ENCODE measurements at places on chromosomes 2 and 18.
A peak's percentile ranks its signal among the peaks of the same experiment; 100 is the strongest.

DNA sequence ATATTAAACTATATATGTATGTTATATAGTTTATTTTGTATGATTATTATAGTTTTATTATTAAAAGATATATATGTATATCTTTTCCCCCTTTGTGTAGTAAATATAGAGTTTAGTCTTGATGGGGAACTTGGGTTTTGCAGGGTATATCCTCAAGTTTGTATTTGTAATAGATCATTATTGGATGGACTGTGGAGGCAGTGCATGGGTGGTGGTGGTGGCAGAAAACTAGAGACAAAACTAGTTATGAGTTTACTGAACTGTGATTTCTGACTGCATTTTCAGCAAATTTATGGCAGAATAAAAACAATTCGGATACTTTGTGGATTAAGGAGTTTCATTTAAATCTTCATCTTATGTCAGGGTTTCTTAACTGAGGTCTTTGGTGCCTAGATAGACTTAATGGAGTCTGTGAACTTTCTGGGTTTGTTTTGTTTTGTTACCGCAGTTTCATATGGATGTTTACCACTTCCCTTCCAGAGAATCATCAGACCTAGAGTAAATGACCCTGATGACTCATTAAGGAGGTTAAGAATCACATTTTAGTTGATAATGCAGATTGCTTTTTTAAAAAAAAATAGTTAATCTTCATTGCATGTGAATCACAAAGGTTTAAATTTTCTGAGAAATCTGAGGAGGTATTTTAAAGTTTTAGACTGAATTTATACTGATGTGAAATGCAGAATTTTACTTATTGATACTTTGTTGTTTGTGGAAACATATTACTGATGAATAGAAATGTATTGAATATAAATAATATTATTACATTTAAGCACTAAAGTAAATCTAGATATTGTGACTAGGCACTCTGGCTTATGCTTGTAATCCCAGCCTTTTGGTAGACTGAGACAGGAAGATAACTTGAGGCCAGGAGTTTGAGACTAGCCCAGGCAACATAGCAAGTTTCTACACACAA, 14.5 kb downstream of the EPC2 start:
- DNase-seq, result no peak

DNA sequence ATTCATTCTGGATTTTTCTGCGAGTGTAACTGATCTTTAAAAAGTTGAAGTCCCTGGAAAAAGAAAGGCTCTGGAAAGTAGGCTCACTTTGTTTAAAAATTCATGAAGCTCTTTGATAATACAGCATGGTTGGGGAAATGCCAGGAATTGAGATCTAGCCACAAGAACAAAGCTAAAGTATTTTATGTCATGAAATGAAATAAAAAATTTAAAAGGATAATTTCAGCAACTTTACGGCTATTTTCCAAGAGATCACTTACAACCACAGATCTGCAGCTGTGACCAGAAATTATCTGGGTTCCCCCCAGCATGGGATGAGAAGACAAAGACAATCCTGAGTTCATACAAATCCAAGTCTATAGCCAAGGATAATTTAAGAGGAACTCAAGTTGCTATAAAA, 25.3 kb upstream of the RFX8 start:
- DNase-seq, result no peak

DNA sequence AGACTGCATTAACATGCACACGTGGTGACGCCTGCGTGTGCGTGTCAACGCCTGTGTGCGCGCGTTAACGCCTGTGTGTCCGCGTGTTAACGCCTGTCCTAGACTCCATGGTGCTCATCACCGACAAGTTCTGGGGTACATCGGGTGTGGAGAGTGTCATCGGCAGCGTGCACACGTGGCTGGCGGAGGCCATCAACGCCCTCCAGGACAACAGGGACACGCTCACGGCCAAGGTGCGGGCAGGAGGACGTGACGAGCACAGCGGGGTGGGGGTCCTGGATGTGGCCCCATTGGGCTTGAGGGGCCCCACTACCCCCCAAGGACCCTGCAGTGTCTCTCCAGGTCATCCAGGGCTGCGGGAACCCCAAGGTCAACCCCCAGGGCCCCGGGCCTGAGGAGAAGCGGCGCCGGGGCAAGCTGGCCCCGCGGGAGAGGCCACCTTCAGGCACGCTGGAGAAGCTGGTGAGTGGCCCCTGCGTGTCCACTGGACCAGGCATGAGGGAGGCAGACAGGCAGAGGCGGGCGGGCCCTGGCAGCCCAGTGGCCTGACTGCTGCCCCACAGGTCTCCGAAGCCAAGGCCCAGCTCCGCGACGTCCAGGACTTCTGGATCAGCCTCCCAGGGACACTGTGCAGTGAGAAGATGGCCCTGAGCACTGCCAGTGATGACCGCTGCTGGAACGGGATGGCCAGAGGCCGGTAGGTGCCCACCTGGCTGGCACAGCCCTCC, 29.2 kb downstream of the GPC1 start:
- DNase-seq, result peak; percentile 55

DNA sequence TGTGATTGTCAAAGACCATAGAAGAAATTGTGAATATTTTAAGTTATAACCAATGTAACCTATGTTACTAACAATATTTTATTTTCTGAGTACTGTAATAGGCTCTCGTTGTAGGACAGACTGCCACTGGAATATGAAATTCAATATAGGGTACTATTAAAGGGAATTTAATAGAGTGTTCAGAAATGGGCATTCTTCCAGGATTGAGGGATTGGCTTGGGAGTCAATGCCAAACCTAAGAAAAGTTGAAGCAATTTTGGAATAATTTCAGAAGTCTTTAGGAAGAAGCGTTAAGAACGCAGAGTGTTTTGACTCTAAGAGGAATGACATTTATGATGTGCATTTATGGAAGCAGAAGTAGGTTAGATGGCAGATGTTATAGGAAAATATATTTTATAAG, 79.0 kb downstream of the ACVR2A start:
- DNase-seq, result no peak

DNA sequence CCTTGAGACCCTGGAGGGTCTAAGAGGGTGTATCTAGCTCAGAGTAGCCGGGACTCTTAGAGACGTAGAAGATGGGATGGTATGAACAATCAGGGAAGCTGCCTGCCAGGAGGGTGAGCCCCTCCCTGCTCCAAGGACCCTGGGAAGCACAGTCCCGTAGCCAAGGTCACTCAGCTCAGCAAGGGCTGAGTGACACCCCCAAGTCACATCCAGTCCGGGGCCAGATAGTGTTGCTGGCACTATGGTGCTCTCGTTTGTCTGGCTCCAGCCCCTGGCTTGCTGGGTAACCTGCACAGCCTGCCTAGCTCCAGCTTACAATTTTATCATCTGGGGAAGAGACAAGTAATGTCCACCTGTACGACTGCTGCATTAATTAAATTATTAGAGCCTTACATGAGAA, 22.3 kb downstream of the REEP1 start:
- no peak for DNase-seq

GRCh38 chr18:515156-515815, 14.8 kb upstream of the COLEC12 start:
- no peak for DNase-seq

DNA sequence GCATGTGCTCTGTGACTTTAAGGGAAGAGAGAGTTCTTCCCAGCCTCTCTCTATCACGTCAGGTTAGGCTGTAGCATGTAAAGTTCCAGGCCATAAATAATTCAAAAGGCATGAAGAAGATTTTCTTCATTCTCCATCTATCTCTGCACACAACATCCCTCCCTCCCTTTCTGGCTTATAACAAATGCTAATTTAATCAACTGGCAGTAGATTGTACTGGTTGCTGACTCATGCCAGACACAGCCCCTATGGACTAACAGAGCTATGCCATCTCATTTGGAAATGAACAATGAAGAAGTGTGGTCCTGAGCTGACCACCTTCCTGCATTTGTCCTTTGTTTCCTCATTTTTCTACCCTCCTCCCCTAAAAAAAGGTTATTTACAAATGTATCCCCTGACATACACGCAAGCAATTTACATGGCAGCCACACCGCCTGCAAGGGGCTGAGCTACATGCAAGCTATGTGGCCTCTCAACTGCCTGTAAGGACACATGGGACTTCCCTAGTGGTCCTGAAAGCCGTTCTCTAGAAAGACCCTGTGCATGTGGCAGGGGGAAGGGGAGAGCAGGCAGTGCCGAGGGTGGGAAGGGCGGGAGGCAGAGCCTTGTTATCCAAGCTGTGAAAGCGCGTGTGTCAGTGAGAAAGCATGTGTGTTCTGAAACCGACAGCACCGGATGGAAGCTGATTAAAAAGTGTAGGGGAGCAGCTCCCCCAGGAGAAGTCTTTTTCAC, 90.9 kb upstream of the KLF7 start:
- DNase-seq, result no peak

DNA sequence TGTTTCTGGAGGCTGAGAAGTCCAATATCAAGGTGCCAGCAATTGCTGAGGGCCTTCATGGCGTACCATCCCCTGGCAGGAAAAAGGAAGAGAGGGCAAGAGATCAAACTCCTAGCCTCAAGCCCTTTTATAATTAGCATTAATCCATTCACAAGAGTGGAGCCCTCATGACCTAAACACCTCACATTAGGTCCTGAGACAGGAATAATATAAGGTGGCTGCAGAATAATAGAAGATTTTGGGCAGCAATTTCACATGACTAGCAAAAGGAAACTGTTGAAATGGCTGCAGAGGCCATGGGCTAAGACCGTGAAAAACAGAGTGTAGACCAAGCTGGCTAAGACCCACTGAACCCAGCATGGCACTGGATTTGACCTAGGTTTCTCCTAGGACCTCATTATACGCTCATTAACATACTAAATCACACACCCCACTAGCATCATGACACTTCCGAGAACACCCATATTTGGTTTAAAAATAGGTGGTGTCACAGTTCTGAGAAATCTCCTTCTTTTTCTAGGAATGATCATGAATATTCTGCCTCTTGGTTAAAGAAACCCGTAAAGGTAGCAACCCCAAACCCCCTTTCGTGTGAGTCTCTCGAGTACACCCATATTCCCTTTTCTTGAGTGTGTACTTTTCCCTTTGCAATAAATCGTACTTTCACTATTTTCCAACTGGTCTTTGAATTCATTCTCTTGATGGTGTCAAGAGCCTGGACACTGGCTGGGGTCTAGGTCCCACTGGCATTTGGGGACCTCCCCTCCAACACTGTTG, 3.1 kb upstream of the MYCN start:
- DNase-seq, result no peak

GRCh38 chr18:11818486-11819203, 32.6 kb upstream of the CHMP1B start:
- DNase-seq, result no peak

GRCh38 chr2:57465067-57465466, 581.5 kb upstream of the VRK2 start:
- no peak for DNase-seq

DNA sequence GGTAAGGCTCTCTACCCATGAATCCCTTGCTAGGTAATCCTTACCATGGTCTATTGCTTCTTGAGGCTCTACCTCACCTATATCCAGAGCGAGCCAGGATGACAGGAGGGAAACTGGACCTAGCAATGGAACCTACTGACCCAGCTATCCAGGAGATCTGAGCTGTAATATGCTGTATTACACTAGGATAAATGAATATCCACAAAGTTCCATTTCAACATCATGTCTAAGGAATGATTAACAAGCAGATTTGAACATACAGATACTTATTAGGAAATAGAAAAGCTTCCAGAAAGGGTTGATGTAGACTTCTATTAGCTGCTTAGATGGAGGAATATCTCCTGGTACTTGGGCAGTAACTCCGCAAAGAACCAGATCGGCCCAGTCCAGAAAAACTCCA, 110.1 kb downstream of the BAZ2B start:
- no peak for DNase-seq

GRCh38 chr2:168079236-168079635, 168.2 kb downstream of the STK39 start:
- DNase-seq, result no peak

DNA sequence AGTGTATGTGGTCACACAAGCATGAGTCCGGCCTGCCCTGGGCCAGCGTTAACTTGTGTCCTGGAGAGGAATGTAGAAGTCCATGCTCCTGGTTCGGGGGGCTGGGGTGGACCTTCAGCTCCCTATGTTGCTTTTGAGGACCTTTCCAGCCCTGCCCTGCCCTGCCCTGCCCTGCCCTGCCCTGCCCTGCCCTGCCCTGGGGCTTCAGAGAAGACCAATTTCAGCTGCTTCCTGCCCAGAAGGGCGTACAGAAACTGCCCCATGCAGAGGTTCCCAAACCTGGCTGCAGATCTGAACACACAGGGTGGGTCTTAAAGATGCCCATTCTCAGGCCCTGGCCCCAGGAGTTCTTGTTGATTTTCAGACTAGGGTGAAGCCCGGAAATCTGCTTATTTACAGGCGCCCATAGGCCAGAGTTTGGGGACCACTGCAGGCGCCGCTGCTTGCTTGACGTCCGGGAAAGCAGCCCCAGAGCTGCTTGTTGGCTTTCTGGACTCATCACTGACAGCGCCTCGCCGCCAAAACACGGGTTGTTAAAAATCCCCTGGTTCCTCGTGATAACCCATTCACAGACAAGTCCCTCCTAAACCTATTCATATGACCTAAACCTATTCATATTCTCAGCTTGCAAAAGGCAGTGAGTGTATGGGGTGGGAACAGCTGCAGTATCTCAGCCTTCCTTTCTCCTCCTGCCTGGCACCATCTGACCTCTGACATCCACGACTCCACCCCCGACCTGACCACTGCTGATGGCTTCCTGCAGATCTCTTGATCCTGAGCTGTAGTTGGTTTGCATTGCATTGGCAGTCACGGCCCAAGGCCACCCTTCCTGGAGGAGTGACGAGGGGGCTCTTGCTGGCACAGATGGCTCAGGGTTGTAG, 198.3 kb downstream of the GLI2 start:
- DNase-seq, result no peak

DNA sequence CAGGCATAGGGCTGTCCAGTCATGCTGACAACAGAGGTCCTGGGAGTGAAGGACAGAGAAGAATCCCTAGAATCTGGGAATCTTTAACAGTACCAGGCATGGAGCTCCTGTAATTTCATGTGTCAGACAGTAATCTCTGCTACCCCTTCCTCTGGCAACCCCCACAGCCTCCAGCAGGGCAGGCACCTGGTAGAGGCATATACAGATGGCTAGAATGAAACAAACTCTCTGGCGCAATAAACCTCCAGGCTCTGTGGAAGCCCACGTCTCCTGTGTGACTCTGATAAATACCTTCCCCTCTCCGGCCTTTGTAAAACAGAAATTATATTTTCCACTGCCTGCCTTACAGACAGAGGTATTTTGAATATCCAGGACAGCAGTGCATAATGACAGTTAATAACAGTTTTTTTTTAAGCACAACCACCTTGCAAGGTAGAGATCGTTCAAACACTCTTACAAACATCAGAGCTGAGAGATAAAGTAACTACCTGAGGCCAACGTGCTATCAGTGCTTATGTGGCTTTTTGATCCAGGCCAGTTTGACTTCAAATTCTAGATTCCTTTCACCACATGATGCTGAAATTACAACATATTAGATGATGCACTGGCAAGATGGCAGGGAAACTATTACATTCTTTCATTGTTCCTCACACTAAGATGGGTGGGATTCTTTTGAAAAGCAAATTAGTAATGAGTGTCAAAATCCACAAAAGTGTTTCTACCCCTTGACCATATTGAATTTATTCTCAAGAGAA, 47.7 kb upstream of the TMEM247 start:
- DNase-seq, result no peak

- peak; percentile 70 for DNase-seq
Observed at GRCh38 chr2:163736433-163737189, 803 bp upstream of the FIGN start.

- no peak for DNase-seq
Observed at GRCh38 chr2:103605071-103605780, 843.4 kb downstream of the TMEM182 start.

GRCh38 chr2:205763708-205764211, 81.5 kb downstream of the NRP2 start:
- no peak for DNase-seq

GRCh38 chr18:76709659-76710645, 112.4 kb upstream of the ZNF236 start:
- peak; percentile 81 for DNase-seq
